Activated T-cell treated with anti-CD3 and anti-CD28 coated beads, Interleukin-2, amount 50 U/mL, for 48 hours (primary cell): ENCODE measurements at places on chromosomes 11 and 22.
A peak's percentile ranks its signal among the peaks of the same experiment; 100 is the strongest.

DNA sequence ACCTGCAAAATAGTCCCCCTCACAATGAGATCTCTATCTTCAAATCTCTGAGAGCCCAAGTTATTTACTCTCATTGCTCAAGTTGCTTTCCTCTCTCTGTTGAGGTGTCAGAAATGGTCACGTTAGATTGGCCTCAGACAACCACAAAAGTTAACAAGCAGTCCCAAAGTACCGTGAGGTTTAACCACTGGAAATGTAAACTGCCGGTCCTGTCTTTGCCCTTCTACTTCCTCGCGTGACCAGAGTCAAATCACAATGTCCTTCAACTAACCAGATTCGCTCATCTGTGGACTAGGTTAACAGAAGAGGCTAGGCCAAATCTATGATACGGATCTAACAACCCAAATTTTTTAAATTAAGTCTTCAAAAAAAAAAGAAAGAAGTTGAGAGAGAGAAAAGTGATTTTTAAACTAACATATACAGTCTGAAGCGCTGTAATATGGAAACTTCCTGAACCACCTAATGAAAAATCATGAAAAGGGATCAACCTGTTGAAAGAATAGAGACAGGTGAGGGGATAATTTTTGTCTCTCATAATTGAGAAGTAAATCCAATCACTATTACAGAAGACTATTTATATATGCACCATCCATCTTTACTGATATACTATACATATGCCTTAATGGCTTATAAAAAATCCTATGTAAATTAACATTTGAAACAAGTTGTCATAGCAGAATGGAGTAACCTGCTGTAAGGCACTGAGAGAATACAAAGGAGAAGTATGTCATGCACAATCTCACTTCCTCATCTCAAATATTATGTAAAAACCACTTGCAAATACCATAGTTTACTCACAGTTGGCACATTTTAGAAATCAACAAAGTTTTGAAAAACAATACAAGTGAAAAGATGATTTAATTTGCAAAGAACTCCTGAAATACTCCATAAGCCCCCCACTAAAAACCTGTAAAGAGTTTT lies 3.3 kb upstream of the JAML start:
- DNase-seq, result peak; percentile 29

DNA sequence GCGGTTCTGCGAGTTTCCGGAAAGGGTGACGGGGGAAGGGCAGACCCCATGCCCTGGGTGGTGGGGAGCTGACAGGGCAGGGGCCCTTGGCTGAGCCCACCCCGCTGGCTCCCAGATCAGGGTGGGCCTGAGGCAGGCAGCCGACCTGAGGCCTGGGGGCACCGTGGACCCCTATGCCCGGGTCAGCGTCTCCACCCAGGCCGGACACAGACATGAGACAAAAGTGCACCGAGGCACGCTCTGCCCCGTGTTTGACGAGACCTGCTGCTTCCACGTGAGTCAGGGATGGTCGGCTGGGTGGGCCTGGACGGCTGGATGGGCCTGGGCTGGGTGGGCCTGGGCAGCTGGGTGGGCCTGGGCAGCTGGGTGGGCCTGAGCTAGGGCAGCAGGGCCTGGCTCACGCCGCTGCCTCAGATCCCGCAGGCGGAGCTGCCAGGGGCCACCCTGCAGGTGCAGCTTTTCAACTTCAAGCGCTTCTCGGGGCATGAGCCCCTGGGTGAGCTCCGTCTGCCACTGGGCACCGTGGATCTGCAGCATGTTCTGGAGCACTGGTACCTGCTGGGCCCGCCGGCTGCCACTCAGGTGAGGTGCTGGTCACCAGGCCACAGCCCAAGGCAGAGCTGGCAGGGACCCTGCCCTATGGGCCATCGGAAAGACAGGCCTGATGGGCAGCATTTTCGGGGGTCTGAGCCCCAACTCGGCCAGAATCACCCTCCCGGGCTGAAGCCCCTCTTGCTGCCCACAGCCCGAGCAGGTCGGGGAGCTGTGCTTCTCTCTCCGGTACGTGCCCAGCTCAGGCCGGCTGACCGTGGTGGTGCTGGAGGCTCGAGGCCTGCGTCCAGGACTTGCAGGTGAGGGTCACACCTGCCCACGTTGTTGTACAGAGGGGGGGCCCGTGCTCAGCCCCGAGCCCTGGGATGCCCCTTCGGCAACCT lies 1.5 kb downstream of the SYT8 start:
- DNase-seq, result peak; percentile 17

DNA sequence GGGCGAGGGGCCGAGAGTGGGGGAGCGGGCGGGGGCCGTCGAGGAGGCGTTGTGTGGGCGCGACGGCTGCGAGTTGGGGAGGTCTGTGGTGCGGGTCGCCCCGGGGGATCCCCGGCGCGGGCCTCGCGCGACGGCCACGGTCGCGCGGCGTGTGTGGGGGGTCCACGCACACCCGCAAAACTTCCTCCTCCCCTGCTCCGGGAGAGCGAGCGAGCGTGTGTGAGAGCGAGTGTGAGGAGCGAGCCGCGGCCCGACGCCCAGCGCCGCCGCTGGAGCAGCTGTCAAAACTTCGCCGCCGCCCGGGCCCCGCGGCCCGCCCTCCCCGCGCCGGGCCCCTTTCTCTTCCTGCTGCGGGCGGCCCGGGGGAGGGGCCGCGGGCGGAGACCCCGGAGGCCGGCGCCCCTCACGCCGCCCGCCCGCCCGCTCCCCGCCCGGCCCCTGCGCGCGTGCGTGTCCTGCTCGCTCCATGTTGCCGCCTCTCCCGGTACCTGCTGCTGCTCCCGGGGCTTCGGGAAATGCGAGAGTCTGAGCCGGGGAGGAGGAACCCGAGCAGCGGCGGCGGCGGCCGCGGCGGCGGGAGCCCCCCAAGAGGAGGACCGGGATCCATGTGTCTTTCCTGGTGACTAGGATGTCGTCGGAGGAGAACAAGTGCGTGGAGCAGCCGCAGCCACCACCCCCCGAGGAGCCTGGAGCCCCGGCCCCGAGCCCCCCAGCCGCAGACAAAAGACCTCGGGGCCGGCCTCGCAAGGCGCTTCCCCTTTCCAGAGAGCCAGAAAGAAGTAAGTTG lies 9.0 kb upstream of the CCT8L2 start:
- peak; percentile 36 for DNase-seq

- DNase-seq, result no peak
These were observed 124.9 kb downstream of the FCHSD2 start for GRCh38 chr11:73017024-73017751.

DNA sequence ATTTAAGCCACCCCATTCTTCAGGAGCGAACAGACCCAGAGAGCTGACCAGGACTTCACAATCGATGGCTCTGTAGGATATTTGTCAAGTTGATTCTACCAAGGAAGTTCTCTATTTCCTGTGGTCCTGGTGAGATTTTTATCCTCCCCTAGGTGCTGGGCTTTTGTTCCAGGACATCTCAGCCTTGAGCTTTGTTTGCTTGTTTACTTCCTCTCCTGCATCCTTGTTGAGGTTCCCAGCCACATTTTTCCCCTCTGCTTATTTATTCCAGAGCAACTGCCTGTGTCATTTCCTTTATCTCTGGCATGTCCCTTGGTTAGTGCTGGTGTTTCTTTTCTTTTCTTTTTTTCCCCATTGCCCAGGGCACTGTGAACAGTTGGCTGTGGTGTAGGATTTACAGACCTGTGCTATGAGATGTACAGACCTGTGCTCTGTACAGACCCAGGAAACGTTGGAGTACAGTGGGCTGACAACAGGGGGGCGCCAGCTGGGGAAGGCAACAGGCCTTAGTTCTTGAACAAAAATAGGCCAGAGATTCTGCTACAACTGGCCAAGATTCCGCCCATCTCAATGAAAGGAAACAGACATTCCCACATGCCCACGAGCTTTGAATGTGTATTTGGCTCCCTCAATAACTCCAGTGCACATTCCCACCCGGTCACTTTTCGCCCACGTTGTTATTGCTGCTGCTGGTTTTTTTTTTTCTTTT lies 235.9 kb upstream of the DDI1 start:
- no peak for DNase-seq
